ENCODE measurements at places on chromosomes 13 and 19.

DNA sequence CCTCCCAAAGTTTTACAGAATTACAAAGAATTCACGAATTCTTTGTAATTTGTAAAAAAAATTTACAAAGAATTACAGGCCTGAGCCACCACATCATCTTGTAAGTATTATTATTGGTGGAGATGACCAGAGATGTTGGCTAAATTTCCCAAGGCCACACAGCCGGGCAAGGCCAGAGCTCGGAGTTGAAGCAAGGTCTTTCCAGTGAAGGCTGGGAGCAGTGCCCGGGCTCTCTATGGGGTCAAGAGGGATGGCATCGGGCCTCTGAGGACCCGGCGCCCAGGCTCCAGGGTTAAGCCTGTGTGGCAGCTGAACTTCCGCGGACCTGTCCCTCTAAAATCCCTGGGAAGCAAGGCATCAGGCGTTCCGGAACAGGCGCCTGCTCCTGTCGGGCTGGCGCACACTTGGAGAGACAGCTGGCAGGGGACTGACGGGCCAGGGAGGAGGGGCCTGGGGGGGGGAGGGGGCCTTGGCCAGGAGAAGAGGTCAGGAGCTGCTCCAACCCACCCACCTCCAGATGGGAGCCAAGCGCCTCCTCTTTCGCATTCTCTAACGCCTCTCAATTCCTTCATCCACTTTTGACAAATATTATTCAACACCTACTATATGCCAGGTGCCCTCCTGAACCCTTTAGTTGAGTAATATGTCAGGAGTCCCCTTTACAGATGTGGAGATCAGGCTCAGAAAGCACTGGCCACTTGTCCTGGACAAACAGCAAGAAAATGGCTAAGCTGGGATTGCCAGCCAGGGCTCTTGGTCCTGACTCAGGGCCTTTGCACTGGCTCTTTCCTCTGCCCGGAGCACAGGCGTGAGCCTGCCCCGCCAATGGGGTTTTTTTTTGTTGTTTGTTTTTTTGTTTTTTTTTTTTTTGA is 36.8 kb upstream of the SEMA6B start:
- no peak for DNase-seq

DNA sequence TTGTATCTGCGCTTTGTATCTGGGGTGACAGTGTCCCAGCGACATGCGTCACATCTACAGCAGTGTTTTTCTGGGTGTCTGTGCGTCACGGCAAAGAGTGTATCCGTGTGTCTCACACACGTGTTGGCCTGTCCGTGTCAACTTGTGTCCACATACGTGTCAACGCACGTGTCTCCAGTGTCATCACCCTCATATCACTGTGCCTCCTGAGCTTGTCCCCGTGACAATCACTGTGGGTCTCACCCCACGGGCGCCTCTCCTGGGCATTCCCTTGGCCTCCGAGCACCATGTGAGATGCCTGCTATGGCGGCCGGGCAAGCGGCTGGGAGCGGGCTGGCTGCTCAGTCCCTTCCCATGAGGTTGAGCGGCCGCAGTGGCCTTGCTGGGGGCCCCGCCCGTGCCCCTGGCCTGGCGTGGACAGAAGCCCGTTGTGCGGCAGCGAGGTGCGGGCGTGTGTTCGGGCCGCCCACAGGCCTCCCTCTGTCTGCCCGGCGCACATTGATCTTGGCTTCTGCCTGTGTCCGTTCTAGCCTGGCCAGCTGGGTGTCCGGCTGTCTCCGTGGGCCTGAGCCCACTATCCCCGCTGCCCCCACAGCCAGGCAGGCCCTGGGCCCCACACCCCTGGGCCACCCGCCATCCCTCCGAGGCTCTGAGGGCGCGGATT is 6.4 kb downstream of the NFIX start:
- DNase-seq, result no peak

DNA sequence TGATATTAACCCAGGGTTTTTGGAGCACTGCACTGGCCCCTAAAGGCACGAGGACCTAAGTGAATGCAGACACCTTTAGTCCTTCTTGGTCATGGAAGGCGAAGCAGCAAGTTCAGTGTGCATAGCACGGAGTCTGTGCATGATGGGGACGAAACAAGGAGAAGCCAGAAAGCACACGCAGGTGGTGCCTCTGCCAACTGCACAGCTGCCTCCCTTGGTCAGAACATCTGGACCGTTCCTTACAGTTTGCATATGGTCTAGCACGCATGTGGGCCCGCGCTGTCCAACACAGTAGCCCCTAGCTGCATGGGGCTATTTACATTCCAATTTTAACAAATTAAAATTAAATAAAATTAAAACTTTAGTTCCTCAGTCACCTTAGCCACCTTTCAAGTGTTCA is 44.0 kb downstream of the FLT3 start:
- DNase-seq, result no peak

DNA sequence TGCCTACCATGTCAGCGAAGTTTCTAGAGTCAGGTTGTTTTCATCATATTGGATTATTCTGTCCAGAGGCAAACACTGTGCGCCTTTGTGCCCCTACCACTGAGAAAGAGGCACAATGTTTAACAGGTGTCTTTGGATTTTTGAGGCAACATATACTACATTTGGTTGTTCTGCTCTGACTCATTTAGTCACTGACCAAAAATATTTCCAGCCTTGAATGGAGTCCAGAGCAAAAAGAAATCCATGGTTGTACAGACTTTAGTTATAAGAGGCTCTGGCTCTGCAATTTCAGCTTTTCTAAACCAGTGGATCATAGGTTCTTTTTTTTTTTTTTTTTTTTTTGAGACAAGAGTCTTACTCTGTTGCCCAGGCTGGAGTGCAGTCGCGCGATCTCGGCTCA is 35.7 kb downstream of the LACC1 start:
- no peak for DNase-seq

DNA sequence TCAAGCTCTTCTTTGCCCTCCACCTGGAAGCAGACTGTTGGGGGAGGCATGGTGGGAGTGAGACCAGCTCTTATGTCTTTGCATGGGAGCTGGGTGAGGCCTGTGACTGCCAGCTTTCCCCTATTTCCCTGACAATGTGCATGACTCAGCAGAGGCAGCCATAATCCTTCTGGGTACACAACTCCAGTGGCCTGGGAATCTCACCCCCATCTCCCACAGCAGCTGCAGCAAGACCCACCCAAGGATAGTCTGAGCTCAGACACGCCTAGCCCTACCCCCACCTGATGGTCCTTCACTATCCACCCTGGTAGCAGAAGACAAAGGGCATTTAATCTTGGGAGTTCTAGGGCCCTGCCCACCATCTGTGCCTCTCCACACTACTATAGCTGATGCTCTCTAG is 41.4 kb upstream of the FGF14 start:
- DNase-seq, result no peak

DNA sequence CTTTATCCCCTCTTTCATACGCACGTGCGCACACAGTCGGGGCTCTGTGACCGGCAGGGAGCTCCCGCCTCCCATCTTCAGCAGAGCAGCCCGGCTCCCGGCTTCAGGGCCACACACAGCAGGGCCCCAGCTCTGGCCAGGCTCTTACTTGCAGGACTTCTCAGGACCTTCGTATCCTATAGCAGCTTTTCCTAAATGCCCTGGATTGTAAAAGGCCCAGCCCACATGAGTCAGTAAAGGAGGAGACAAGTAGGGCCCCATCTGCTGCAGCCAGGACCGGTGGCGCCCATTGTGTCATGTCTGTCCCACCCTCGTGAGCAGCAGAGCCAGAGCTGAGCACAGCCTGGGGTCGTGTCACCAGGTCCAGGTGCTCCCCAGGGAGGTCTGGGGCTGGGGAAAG is 107.6 kb upstream of the VSTM2B start:
- DNase-seq, result no peak

DNA sequence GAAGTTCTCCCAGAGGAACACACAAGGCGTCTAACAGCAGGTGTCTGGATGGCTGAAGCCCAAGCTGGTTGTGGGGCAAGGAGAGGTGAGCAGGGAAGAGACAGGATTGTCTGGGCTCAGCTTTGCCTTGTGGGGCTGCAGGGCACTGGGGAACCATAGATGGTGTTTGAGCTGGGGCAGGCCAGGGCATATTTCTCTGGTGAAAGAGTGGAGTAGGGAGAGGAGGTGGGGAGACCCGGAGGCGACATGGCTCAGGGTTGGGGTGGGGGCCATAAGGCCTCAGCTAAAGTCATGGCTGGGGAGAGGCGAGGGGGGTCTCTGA is 5.4 kb upstream of the PALM start:
- no peak for DNase-seq

- no peak for DNase-seq
Measured at GRCh38 chr13:51955816-51956603, 55.2 kb downstream of the ATP7B start.

DNA sequence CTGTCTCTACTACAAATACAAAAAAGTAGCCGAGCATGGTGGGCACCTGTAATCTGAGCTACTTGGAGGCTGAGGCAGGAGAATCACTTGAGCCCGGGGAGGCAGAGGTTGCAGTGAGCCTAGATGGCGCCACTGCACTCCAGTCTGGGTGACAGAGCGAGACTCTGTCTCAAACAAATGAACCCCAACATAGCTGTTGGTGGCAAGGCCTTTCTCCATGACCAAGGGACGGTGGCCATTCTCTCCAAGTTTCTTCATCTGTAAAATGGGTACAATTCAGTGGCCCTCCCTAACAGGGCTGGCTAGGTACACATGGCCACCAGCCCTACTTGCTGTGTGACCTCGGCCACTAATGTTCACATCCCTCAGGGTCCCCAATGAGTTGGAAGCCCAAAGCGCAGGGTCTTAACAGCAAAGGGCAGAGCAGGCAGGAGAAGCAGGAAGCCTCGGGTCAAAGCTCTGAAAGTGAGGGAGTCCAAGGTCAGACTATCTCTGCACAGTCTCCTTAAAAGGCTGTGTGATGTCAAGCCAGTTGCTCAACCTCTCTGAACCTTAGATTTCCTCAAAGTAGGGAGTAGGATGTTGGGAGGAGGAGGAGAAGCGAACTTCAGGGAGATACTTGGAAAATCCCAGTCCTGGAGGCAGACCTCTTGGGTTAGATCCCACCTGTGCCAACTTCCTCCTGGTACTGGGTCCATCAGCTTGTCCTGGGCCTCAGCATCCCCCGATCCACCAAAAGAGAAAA is 2.7 kb downstream of the JUND start:
- DNase-seq, result peak; percentile 63

- DNase-seq, result no peak
Measured at GRCh38 chr19:33408116-33408515, 34.6 kb downstream of the CEBPG start.

GRCh38 chr19:10499550-10500246 is 3.5 kb downstream of the KEAP1 start:
- DNase-seq, result no peak

GRCh38 chr13:111514610-111515306 is 194.3 kb downstream of the TEX29 start:
- DNase-seq, result no peak

GRCh38 chr19:56919308-56919995 is 78.9 kb upstream of the PEG3 start:
- DNase-seq, result no peak

DNA sequence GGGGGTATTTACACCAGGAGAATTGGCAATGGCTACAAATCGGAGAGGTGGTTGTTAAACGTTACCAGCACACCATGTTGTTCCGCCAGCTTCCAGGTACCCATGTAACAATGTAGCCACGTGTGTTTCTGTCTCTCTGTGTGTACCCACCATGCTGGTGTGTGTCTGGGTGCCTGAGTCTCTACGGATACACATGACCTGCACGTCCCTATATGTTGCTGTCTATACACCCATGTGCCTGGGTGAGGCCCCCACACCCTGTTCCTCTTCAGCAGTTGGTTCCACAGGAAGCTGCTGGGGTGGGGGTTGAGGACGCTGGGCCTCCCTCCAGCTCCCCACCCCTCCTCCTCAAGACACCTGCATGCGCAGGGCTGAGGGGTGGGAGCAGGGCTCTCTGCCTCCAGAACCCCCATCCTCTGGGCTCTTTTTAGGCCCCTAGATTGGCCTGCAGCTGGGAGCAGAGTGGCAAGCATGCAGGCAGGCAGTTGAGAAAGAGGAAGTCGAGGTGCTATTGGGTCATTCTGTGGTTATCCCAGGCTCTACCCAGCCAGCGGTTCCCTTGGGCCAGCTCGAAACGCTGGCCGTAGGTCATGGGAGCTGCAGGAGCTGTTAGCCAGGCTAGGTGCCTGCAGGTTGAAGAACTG is at the start of gene ARHGEF18:
ARHGEF18 (plus strand) TSS at position 351 of the 644 bp plus-strand sequence. CDS start 13,954 bp downstream, outside the sequence.
- peak; percentile 60 for DNase-seq

- no peak for DNase-seq
Measured at GRCh38 chr19:2259336-2259735, 3.1 kb upstream of the JSRP1 start.

DNA sequence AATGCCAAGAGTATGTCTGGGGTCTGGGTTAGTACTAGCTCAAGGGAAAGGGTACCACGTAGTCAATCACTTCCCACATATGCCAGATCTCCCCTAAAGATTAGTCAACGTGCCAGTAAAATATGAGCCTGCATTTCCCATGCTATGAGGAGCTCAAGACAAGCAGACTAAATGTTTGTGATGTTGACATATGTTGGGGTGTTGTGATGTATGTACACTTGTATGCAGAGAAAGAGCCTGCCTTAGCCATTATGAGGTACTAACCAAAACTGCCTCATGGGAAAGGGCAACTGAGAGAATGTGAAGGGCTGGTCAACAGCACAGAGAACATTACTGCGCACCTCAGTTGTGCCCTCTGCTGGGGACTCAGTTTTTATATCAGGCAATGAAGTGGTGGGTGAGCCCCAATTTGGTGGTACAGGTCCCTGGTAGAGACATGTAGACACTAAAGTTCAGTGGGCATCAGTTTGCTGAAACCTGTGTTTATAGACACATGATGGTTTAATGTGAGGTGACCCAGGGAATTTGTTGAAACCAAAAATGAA is 287.0 kb downstream of the DCT start:
- no peak for DNase-seq

GRCh38 chr19:49398931-49399330 is 10.9 kb downstream of the KASH5 start:
- DNase-seq, result no peak

GRCh38 chr13:34078334-34078999 is 260.5 kb downstream of the RFC3 start:
- DNase-seq, result no peak

- DNase-seq, result no peak
Measured at GRCh38 chr13:75938811-75939560, 302.9 kb downstream of the LMO7 start.

- peak; percentile 82 for DNase-seq
Measured at GRCh38 chr19:6739390-6739882, at the start of gene TRIP10. Gene TRIP10 (plus strand): TSS chr19:6739680. CDS start chr19:6739762, 82 bp downstream.

GRCh38 chr19:2532252-2533071 is 56.5 kb downstream of the GADD45B start:
- no peak for DNase-seq

DNA sequence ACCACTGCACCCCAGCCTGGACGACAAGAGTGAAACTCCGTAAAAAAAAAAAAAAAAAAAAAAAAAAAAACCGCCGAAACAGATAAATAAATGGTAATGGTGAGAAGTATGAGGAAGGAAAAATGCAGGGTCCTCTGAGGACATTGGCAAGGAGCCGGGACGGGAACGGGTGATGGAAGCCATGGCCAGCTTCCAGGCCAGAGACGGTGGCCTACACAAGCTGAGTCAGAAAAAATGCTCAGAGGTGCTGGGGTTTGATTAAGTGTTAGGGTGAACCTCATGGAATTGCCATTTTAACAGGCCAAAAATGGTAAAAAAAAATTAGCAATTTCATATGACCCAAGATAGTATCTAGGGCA is 866 bp upstream of the ZSWIM4 start:
- DNase-seq, result no peak

GRCh38 chr13:33828431-33829129 is 10.6 kb downstream of the RFC3 start:
- DNase-seq, result no peak
